HL-60 (cell line): ENCODE measurements at places on chromosomes 2 and 18.

- no peak for DNase-seq
Observed at GRCh38 chr18:55506074-55506473, 81.9 kb downstream of the TCF4 start.

DNA sequence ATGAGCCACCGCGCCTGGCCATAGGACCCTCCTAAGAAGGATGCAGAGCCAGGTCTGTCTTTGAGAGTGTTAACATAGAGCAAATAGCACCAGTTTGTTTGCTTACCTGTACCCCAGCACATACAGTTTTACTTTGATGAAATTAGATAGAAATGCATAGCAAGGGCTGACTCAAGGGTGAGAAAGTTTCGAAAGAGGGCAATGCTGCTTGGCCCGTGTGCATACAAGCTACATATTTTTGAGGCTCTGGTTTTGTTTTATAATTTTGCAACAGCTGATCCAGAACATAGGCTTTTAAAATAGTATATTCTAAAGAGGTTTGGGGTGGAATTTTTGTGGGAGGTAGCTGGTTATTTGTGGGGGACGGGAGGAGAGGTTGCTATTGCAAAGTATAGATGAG lies 151.7 kb downstream of the MCFD2 start:
- no peak for DNase-seq

- DNase-seq = no peak
Observed at GRCh38 chr2:111069722-111070121, 51.0 kb upstream of the BCL2L11 start.

DNA sequence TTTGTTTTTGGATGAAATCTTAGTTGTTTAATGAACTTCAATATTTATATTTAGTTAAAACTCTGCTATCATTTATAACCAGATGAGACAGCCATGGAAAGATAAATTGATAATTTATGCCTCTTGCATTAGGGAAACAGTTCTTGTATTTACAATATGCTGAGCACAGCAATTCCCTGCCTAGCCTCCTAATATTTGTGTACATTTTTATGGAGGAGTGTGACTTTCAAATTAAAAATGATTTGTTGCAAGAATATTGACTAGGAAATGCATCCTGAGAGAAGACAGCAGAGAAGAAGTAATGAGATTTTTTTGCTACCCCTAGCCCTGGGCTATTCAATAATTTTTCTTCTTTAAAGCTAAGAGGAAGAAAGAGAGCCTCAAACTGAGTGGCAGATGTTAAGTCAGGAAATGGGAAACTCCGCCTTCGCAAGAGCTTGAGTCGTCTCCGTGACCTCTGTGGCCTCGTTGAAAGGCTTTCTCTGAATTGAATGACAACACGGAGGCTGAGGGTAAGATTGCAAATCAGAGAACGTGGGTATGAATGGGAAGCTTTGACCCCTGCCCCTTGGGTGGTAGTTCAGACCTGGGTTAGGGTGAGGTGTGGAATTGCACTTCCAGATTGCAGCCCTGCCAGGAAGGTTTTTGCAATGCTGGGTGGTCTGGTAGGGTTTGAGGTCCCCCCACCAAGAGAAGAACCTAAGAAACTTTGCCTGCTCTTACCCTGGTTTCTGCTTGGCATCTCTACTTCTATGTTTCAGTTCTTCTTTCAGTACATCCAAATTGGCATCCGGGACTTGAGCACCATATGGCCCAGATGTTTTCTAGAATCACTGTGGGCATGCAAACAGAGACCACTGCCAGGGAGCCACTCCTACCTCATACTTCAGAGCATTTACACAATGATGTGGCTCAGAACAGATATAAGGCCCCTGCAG lies 210.3 kb upstream of the RBMS1 start:
- peak; percentile 35 for DNase-seq

- peak; percentile 34 for DNase-seq
Observed at GRCh38 chr18:74990563-74991081, 218.3 kb downstream of the PTGR3 start.

GRCh38 chr2:154978710-154979109 lies 280.2 kb downstream of the KCNJ3 start:
- no peak for DNase-seq

- DNase-seq = no peak
Observed at GRCh38 chr2:2014251-2014771, 270.0 kb upstream of the PXDN start.

DNA sequence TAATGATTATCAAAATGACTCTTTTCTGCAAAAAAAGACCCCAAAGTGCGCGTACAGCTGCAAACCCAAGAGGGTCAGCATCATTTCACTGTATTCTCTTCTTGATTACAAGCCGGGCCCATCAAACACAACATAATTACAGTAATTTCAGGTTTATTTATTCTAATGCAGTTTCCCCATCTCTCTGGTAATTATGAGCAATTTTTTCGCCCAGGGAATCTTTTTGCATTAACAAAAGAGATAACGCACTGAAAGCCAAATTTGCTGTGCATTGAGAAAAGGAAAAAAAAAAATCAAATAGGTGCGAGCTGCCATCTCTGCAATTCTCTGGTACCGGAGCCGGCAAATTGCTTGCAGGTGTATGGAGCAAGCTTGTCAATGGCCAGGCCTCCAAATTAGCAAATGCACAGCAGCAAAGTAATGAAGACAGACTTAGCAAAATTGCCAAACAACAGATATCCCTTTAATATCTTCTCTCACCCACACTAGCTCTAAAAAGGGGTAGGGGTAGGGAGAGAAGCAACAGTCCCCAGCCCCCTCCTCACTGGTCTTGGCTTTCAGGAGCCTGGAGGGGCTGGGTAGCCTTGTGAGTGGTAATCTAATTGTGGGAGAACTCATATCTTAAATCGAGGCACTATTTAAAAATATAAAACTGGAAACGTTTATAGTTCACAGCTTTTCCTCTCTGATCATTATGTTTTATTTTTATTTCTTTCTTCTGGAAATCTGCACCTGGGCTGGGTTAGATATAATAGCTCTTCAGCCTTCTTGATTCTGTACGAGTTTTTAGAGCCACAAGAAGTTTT lies 6.7 kb downstream of the DLX1 start:
- no peak for DNase-seq
